ENCODE measurements at places on chromosomes 1 and 21.

DNA sequence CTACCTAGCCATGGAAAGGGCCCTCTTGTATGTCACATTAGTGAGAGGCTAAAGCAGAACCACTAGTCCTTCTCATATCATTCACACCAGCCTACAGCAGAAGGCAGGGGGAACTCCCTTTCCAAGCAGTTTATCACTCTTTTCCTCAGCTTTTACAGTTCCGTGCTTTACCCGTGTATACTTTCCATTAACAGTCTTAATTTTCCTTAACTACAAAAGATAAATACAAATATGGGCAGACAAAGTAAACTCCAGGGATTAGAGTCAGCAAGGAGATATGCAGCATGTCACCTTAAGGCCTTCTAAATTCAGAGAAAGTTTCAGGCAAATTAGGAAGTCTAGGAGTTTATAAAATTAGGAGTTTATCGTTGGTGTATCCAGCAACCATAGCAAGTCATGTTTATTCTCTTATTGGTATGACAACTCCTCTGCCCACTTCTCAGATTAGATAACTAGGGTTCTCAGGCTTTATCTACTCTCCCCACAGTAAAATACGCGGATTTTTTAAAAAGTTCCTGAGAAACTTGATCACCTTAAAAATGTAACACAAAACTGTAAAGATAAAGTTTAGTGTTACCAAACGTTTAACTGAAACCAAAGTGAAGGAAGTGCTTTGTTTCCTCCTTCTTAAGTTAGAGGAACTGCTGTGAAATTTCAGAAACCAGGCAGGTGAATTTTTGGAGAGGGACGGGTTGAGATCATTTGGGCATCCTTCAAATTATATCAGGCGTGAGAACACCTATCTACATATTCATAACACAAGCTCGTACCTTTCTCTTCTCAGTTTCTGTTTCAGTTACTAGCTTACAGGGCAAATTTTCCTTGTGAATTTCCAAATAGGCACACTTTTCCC, 42.7 kb upstream of the SLC19A2 start:
- no peak for DNase-seq

DNA sequence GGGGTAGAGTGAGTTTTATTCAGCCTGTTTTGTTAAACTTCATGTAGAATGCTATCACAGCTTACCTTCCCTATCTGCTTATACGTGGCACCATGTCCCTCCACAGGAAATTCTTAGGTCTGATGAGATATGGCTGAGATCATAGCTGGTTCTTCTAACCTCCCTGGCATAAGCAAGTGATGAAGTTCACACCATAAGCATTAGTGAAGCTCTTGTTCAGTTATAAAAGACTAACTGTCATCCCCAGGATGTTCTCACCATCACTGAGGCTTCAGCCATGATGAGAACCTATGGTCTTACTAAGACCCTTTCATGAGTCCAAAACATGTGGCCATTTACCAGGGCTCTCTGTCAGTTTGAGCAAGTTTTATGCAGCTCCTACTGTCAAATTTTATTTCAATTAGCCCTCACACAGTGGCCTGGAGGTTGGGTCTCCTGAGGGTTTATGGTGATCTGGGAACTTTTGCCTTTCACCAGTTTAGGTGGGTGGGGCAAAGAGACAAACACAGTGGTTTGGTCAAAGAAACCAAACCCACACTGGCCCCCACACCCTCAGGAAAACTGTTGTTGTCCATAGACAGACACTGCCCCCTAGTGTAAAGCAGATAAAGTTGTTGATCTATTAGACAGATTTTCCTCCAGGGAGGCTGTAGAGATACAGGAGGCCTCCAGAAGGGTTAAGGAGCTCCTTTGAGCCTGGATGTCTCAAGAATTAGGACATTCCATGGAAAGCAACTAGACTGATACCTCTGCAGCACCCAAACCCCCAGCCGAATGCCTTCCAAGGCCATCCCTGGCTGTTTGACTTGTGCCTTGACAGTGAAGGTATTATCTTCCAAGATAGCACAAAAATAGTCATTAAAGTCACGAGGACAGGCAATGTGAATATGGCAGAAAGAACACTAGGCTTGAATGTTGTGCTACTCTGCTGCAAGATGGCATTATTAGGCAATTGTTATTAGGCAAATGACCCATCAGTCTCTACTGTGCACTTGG, 5.0 kb downstream of the SLC22A15 start:
- peak; percentile 37 for DNase-seq

GRCh38 chr1:244339776-244340175, 111.9 kb downstream of the ADSS2 start:
- DNase-seq: no peak

DNA sequence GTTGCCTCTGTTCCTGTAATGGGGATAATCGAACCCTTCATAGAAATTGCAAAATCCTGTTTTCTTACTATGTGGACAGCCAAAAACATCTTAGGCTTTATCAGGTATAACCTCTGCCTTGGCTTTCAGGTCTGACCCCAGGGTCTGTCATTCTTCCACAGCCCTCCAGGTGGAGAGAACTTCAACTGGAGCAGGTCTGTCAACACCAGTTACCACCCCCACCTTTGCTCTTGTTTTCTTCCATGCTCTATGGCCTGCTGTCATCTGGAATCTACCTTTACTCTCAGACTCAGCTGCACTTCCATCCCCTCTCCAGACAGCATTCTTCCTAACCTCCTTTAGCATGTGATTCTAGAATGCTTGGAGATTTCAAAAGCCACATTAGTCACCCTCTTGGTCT, 10.4 kb upstream of the GJA9 start:
- DNase-seq: no peak

DNA sequence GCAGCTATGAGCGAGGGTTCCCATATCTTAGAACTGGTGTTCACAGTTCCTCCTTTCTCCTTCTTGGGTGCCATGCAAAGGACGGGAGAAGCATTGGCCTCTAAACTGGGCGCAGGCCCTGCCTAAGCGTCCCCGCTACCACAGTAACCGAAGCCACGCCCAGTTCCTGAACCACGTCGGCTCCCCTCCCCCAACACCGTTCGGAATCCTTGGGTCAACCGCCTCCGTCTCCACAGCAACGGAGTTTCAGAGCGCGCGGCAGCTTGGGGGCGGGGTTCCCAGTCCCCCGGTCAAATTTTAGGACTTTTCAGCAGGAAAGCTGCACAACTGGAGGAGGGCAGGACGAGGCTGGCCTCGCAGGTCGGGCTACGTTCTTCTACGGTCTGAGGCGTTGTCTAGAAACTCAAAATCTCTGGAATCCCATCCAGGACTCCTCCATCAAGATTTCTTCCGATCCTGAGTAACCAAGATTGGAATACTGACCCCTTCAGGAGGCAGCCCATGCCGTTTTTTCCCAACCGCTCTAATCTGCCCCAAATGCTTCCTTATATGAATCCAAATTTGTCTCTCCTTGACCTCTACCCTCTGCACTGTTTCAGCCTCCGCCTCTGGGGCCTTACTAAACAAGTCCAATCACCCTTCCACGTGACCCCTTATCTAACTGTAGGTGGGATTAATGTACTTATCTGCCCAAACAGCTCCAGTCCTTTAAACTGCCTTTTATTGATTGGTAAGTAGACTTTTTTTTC, at the start of gene SPAG17:
SPAG17 (minus strand) TSS at position 145 of the 749 bp plus-strand sequence; CDS start at position 74, 71 bp downstream.
- peak; percentile 21 for DNase-seq

- no peak for DNase-seq
Measured at GRCh38 chr21:38830671-38831525, 25.2 kb downstream of the ETS2 start.

DNA sequence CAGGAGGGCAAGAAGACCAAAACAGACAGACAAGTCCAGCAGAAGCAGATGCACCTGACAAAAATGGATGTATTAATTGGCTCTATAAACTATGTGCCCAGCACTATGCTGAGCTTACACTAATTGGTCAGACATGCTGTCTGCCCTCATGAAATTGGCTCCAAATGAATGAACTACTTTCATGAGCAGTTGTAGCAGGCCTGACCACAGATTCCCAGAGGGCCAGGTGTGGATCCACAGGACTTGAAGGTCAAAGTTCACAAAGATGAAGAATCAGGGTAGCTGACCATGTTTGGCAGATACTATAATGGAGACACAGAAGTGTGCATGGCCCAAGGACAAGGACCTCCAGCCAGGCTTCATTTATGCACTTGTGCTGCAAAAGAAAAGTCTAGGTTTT, 14.5 kb downstream of the SLAMF7 start:
- DNase-seq: no peak

DNA sequence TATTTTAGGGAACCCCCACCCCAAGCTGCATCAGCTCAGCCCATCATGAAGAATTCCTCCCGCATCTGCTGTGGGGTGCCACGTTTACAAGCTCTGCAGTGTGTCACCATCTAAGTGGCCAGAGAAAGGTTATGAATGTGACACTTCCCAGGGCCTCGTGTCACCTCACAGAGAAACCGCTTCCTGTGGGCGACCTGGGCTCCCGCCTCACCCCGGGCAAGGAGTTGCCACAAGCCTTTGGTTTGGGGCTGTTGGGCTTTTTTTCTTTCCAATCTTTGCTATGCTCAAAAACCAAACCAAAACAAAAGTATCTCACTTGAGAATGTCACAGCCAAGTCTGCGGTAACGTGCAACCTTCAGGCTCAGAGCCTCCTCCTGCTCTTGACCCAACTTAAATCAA, 82.1 kb upstream of the ARHGEF16 start:
- DNase-seq: no peak

- no peak for DNase-seq
Measured at GRCh38 chr1:87333692-87334347, 5.1 kb downstream of the LMO4 start.

- no peak for DNase-seq
Measured at GRCh38 chr1:96357141-96357765, 364.3 kb upstream of the PTBP2 start.

DNA sequence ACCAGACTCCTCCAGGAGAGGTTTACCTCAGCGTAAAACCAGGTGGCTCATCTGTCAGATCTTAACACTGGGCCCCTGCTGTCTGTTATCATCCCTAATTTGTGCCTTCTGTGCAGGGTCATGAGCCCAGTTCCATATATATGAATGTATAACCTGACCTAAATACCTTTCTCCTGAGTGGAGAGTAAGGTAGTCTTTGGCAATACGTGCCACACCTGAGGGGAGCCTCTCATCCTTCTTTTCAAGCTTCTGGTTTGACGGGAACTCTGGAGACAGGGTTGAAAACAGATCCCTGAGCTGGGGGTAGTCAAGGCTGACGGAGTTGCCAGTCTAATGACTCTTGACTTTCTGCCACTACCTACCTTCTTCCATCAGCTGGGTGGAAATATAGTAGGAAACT, 4.1 kb downstream of the SFT2D2 start:
- no peak for DNase-seq

DNA sequence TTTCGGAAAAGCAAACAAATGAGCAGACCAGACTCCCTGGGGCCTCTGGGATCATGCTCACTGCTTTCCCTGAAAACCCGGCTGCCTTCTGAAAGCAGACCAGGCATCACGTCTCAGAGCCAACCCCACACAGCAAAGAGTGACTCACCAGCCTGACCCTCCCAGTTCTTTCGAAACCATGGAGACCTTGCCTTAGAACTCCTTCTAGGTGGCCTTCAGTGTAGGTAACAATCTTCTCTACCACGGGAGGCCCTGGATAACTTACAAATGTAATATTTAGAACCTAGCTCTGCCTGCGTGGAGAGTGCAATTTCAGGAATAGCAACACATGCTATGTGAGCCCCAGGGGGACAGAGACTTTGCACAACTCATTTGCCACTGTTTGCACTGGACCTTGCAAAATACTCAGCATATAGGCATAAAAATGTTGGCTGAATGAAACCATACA, 105.2 kb downstream of the SUSD4 start:
- DNase-seq: no peak

- DNase-seq: no peak
Measured at GRCh38 chr1:59298026-59298583, 1.2 kb downstream of the FGGY start.

GRCh38 chr1:194280463-194280862, 1094.0 kb upstream of the B3GALT2 start:
- DNase-seq: no peak

DNA sequence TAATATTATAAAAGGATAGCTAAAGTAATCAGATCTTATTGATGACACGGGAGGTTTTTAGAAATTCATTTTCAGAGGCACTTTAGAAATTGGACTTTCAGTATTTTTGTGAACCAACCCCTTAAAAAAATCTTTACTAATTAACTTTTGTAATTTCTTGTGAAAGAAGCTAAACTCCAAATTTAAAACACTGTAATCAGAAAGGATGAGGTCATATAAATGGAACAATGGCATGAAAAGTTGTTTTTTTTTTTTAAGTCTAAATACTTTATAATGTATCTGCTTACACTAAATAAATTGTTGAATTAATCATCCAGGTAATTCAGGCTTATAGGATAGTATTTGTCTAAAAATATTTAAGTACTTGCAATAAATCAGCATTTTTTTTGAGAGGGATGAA, 9.0 kb downstream of the ZBTB18 start:
- no peak for DNase-seq

- DNase-seq: no peak
Measured at GRCh38 chr1:36123356-36123755, 1.7 kb downstream of the COL8A2 start.

DNA sequence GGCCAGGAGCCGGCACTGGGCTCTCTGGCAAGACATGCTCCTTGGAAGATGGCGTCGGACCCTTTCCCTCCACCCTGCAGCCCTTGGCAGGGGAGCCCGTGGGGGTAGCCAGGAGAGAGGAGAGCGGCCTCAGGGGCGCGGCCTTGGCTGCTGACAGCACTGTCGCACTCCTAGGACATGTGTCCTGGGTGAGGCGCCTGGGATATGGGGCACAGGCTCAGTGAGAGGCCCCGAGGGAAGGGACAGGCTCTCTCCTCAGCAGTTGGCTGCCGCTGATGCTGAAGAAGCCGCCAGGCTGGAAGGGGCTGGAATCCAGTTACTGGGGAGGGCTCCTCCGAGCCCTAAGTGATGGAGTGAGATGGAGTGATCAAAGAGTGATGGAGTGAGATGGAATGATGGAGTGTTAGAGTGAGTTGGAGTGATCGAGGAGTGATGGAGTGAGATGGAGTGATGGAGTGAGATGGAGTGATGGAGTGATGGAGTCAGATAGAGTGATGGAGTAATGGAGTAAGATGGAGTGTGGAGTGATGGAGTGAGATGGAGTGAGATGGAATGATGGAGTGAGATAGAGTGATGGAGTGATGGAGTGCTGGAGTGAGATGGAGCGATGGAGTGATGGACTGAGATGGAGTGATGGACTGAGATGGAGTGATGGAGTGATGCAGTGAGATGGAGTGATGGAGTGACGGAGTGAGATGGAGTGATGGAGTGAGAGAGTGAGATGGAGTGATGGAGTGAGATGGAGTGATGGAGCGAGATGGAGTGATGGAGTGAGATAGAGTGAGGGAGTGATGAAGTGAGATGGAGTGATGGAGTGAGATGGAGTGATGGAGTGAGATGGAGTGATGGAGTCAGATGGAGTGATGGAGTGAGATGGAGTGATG, 27.6 kb upstream of the PKP1 start:
- DNase-seq: no peak

GRCh38 chr21:33861125-33861524, 54.5 kb downstream of the ATP5PO start:
- no peak for DNase-seq

- no peak for DNase-seq
Measured at GRCh38 chr1:19903621-19904020, 19.8 kb downstream of the PLA2G2E start.

Data from CMK (cell line).